Breast epithelium (tissue), 4 donors: ENCODE measurements at places on chromosomes 7 and 10. TPM values are rescaled to one million over a fixed set of nuclear protein-coding genes. Genes with fewer than 3 reads are reported as not detected.

DNA sequence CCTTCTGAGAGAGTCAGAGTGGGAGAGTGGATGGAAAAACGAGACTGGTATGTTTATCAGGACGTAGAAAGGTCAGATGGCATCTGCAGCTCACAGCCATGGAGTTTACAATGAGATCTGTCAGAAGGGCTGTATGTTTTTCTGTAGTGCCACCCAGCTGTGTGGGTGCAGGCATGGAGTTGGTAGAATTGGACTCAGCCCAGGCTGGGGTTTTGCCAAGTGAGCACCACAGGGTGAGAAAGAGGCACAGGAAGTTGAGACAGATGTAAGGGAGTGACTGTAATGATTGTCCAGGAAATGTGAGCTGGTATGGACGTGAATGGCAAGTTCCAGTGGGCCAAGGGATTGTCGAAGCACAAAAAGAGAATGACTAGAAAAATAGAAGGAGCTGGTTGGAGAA lies 9.1 kb upstream of the ZYX start:
- DNase-seq, result no peak

DNA sequence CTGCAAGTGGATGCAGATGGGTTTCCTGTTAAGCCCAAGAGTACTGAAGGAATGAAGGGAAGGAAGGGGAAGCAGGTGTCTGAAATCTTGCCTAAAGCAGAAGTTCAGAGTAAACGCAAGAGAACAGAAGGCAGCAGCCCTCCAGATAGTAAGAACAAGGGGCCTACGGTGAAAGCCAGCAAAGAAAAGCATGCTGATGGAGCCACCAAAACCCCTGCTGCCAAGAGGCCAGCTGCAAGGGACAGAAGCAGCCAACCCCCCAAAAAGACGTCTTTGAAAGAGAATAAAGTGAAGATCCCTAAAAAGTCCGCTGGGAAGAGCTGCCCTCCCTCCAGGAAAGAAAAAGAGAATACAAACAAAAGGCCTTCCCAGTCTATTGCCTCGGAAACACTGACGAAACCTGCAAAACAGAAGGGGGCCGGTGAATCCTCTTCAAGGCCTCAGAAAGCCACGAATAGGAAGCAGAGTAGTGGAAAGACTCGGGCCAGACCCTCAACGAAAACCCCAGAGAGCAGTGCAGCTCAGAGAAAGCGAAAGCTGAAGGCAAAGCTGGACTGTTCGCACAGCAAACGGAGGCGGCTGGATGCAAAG lies 152.5 kb downstream of the LCOR start:
- no peak for DNase-seq

DNA sequence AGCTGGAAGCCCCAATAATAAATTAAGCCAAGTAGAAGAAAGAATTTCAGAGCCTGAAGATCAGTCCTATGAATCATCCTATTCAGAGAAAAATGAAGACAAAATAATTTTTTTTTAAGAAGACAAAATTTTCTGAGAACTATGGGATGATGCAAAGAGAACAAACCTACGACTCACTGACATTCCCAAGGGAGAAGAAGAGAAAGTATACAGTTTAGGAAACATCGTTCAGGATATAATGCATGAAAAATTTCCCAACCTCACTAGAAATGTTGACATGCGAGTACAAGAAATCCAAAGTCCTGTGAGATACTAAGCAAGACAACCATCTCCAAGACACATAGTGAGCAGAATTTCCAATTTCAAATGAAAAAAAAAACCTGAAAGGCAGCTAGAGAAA lies 150.5 kb downstream of the THSD7A start:
- DNase-seq, result no peak

DNA sequence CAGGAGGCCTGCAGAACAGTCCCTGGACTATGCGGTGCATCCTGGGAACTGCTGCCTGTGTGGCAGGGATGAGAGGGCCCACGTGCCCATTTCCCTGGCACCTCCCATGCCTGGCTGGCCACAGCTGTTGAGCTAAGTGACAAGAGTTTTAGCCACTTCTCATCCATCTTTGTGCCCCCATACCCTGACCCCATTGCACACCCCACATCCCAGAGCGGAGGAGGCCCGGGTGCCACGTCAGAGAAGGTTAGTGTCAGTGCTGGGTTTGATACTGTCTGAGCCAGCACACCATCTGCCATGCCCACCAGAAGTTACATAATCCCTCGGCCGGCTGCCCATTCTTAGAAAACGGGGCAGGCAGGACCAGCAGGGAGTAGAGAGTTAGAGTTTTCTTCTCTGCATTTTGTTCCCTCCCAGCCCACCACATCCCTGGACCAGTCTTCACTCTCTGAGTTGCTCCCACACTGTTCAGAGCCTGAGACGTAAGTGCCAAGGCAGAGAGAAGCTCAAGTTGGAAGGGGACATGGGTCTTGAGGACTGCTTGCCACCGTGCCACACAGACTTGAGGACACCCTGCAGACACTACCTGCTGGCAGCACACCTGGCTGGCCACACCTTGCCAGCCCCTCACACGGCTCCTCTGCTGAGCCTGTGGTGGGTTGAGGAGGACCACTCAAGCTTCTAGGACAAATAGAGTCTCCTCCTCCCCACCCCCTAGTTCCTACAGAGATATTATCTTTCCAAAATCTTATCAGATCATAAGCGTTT lies 13.1 kb downstream of the UNC5B start:
- no peak for DNase-seq

DNA sequence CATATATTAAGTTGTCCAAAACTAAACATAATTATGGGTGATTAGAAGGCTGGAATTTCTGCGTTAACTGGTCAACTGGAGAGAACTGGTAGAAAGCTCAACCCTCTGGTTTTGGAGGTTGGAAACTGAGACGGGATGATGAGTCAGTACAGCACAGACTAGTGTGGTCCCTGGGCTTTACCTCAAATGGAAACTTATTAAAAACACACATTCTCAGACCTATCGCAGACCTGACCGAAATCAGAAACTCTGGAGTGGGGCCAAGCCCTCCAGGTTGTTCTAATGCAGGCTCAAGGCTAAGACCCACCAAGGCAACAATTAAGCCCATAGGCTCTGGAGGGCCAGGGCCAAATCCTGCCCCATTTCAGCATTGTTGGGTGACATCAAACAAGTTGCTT lies 136.9 kb downstream of the KCNMA1 start:
- DNase-seq, result no peak

LRRC18 gene
- total RNA-seq, result not detected

- DNase-seq, result peak; percentile 46
Observed at GRCh38 chr10:133260895-133261725, 15.6 kb downstream of the ADAM8 start.

C10orf62 gene
- 0.33 TPM for total RNA-seq

DNA sequence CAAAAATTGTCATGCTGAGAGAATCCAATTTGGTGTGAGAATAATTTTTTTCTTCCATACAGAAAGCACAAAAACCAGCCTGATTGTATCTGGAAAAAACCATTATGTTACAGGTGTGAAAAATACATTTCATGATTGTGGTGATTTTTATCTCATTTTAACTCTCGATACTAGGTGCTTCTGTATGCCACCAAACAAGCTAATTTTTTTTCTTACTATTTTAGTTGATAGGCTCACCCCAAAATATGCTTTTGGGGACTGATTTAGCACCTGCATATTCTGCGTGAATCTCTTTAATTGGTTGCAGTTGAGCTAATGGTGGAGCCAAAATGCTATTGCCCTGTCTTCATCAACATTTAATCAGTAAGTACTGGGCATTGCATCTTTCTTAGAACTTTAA lies 1.9 kb downstream of the DMTF1 start:
- DNase-seq, result no peak

DNA sequence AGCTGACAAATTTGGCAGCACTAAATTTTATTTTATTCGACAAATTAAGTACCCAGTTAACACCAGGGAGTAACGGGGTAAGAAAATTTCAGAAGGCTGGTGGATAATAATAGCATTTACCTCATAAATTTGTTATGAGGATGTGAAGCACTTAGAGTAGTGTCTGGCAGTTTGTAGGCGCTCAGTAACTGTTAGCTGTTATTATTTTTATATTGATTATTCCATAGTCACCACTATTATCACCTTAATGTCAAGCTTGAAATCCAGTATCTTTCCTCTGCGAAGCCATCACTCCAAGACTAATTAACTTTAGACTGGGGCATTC lies 563 bp upstream of the COA1 start:
- no peak for DNase-seq

GJD4 gene
- not detected for total RNA-seq

GRCh38 chr7:56538541-56539429 lies 422.6 kb upstream of the NUPR2 start:
- no peak for DNase-seq

GRCh38 chr10:47038881-47039561 lies 127.8 kb downstream of the PTPN20 start:
- no peak for DNase-seq
